Activated T-cell treated with anti-CD3 and anti-CD28 coated beads, Interleukin-2, amount 50 U/mL, for 1 hour (primary cell): ENCODE measurements at places on chromosomes 12 and 14.

GRCh38 chr12:122207391-122207790, 3.9 kb downstream of the B3GNT4 start:
- DNase-seq, result no peak

GRCh38 chr14:58662759-58663158, 25.0 kb downstream of the DACT1 start:
- DNase-seq, result no peak

DNA sequence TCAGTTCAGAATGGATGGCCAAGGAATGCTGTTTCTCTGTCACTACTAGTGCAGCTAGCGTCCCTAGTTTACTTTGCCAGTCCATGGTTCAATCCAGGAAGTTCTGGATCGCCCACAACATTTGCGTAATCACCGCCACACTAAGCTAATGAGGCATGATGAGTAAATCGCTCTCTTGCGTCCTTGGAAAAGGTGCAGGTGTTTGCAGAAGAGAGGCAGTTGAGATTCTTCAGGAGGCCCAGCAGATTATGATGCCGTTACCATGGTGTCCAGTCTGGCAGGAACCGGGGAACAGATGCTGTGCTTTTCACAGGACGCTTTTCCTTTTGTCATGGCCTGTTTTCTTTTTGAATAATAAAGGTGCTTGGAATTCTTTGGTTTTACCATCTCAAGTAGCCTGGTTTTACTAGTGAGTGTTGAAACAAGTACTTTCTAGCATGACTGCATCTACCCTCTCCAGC, 9.0 kb downstream of the TPH2 start:
- no peak for DNase-seq

- DNase-seq, result no peak
Observed at GRCh38 chr12:65825507-65826352, 1.4 kb downstream of the HMGA2 start.

GRCh38 chr12:31794745-31795144, 65.9 kb upstream of the AMN1 start:
- no peak for DNase-seq

DNA sequence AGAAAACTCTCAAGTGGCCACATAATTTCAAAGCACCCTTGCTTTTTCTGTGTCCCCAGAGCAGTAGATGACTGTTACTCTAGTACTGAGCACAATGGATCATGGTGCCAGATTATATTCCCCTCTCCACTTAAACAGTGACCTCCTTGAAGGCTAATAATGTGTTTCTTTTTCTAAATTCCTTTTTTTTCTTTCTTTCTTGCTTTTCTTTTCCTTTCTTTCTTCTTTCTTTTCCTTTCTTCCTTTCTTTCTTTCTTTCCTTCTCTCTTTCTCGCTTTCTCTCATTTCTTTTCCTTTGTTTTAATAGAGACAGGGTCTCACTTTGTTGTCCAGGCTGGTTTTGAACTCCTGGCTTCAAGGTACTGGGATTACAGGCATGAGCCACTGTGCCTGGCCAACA, 26.2 kb upstream of the TSPAN11 start:
- no peak for DNase-seq

DNA sequence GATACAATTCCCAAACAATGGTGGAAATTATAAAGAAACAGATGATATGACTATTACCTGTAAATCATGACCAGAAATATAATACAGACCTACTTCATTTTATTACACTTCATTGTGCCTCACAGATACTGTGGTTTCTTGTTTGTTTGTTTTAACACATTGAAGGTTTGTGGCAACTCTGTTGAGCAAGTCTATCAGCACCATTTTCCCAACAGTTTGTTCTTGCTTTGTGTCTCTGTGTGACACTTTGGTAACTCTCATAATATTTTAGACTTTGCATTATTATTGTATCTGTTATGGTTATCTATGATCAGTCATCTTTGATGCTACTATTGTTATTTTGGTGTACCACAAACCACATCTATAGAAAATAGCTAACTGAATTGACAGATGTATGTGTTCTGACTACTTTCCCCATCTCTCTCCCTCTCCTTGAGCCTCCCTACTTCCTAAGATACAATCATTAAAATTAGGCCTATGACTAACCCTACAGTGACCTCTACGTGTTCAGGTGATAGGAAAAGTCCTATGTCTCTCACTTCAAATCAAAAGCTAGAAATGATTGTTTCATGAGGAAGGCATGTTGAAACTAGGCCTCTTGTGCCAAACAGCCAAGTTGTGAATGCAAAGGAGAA, 49.1 kb downstream of the FBXO33 start:
- DNase-seq, result no peak

DNA sequence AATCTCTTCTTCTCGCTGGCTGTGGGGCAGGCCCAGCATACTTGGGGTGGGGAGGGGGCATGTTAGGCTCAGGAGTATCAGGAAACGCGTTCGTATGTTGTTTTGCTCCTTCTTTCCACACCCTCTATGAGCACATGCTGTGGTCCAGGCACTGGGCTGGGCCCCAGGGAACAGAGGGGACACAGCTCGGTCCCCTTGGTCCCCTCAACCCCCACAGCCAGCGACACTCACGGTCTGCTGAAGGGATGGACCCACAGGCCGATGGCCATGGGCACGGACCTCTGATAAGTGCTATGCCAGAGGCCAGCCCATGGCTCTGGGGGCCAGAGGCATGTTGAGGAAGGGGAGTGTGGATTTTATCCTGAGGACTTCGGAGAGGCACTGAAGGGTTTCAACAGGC, 6.2 kb downstream of the IFI27 start:
- no peak for DNase-seq

- no peak for DNase-seq
Observed at GRCh38 chr12:126950266-126950665, 1316.7 kb upstream of the TMEM132C start.

DNA sequence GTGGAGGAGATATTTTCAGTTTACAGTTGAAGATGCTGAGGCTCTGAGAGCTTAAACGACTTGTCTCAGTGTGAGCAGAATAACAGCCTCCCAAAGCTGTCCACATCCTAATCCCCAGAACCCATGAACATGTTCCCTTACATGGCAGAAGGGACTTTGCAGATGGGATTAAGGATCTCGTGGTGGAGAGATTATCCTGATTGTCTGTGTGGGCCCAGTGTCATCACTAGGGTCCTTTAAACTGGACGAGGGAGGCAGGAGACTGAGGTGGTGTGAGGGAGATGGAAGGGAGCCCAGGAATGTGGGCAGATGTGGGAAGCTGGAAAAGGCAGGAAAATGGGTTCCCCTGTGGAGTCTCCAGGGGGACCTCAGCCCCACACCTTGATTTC, 9.6 kb upstream of the KRT80 start:
- no peak for DNase-seq

GRCh38 chr14:24889843-24890242, 160.1 kb downstream of the STXBP6 start:
- no peak for DNase-seq

DNA sequence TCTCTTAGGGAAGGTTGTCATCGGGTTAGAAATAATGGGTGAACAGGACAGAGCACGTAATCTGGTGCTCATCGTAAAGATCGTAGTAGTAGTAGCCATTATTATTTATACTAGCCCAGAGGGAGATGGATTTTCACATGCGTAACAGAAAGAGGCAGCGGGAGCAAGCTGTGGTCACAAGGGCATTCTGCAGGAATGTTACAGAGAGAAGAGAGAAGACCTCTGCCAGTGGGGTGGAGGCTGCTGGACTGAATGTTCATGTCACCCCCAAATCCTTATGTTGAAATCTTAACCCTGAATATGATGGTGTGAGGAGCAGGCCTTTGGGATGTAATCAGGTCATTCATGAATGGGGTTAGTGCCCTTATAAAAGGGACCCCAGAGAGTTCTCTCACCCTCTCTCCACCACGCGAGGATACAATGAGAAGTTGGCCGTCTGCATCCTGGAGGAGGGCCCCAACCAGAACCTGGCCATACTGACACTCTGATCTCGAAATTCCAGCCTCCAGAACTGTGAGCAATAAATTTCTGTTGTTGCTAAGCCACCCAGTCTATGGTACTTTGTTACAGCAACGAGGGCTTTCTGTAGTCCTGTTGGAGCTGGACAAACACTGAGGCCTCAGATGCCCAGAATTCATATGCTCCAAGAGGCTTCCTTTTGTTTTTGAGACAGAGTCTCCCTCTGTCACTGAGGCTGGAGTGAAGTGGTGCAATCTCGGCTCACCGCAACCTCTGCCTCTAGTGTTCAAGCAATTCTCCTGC, 131.2 kb upstream of the MED13L start:
- DNase-seq, result no peak

GRCh38 chr12:108612788-108613282, 15.0 kb upstream of the TMEM119 start:
- no peak for DNase-seq

- no peak for DNase-seq
Observed at GRCh38 chr12:49632401-49632800, 9.0 kb downstream of the PRPF40B start.

DNA sequence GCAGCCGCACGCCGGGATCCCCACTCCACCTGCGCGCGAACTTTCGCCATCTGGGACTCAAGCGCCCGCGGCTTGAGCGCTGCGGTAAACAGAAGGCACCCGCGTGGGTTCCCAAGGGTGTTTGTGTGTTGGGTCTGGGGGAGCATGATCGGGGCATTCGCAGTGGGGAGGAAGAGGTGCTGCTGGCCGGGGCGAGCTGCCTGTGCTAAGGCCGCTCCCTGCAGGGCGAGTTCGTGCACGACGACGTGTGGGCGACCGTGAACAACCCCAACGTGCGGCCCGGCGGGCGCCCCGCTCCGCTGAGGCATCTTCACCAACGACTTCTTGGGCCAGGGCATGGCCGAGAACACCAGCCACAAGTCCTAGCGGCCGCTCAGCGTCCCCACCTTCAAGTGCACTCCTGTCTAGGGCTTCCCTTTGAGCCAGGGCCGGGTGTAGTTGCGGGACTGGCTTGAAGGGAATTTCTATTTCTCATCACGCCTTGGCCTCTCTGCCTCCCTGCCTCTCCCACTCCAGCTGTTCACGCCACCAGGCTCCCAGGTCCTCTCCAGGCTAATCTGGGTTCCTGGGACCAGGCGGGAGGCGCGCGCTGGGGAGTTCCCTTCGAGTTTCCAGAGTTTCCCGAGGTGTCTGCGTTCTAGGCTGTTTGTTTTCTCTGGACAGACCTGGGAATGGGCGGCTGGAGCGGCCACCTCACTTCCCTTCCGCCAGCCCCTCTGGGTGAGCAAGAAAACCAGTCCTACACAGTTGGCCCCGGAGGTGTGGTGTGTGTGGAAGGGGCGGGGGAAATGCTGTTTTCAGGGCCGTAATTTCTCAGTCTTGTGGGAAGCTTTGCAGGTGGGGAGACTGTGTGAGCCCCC, 417.8 kb upstream of the TMTC1 start:
- no peak for DNase-seq

DNA sequence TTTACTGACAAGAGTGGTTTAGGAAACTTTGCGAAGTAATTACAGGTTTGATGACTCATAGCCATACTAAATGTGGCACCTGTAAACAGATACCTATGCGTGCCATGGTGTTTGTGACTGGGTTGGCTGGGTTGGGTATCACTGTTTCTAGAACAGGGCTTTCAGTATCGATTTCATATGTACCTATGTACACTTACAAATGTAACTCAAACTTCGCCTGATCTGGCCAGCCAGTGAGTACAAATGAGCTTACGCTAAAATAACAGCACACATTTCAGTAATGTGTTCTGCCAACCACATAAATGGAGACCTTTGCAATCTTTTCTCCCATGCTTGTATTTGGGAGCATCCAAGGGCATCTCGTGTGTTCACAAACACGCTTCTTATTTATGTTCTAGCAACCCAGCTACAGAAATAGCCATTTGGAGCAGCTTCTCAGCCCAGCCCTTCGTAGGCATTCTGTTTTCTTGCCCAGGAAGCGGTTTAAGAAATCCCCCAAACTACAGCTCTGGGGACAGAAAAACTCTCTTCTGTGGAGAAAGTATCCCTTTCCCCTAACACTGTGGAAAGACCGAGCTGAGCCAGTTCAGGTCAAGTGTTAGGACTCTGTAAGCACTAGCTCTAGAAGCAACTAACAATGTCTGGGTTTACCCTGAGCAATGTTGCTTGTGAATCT, 42.3 kb upstream of the MDM1 start:
- peak; percentile 29 for DNase-seq

DNA sequence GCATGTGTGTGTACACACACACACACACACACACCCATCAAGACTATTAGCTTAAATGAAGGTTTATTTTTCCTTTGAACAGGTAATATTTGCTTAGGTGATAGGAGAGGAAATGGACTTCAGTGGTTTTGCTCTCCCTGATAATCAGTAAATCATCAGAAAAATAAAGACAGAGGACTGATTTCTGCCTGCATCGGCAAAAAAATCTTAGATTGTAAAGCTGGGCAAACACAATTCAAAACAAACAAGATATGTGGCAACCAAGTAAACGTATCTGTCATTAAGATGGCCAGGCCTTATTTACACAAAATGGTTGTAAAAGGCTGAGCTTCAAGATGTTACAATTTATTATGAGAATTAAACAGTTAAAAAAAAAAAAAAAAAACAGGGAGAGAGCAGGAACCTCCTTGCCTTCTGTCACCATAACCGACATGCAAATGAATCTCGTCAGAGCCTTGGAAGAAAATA, 31.3 kb downstream of the PRKD1 start:
- DNase-seq, result no peak

DNA sequence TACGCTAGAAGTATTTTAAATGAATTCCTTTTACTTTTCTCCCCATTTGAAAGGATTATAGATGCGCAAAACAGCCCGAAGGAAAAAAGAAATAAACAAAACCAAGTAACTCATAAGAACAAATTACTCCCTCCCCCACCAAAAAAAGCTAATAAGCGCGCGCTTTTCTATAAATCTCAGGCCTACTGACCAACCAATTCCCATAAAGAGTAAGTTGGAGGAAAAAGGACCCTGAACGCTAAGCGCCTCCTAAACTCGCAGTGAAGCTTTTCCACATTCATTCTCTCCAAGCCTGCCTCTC, 588 bp downstream of the MBIP start:
- no peak for DNase-seq

DNA sequence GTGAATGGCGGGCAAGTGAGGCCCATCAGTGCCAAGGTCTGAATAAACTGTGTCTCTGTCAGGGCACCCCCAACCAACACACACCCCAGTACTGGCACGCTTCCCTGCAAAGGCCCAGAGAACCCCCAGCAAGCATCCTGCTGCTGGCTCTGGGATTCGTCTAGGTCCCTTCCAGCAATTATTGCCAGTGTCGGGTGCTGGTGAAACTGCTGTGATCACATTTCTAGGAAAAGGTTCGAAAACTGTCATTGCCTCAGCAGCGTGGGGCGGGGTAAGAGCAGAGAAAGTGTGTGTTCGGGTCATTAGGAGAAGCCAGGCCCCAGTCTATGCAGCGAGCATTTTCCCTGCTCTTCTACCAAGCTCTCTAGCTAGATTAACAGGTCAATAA, 2.5 kb downstream of the FAM222A start:
- DNase-seq, result no peak

- DNase-seq, result no peak
Observed at GRCh38 chr12:79997096-79997791, 62.3 kb upstream of the PPP1R12A start.

DNA sequence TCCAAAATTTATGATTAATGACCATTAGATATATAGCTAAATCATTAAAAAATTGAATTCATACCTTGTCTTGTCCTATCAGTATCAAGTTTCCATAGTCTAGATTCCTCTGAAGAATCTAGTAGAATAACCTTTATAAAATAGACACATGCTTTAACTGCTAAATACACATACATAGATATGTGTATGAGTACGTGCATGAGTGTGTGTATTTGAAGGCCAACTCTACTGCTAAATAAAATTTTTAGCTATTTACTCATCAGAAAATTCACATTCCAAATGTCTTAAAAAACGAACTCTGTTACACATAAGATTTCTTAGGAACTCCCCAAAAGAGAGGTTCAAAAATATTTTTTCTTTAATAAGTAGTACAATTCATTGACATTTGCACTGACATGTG, 233.0 kb downstream of the SSPN start:
- no peak for DNase-seq

- DNase-seq, result no peak
Observed at GRCh38 chr12:52162981-52163380, 28.8 kb downstream of the KRT80 start.
